H1 (cell line): ENCODE measurements at places on chromosomes 7 and 10. TPM values are rescaled to one million over a fixed set of nuclear protein-coding genes. Genes with fewer than 3 reads are reported as not detected.
A peak's percentile ranks its signal among the peaks of the same experiment; 100 is the strongest.

GRCh38 chr10:4051641-4052151 lies 266.7 kb upstream of the KLF6 start:
- no peak for DNase-seq

DNA sequence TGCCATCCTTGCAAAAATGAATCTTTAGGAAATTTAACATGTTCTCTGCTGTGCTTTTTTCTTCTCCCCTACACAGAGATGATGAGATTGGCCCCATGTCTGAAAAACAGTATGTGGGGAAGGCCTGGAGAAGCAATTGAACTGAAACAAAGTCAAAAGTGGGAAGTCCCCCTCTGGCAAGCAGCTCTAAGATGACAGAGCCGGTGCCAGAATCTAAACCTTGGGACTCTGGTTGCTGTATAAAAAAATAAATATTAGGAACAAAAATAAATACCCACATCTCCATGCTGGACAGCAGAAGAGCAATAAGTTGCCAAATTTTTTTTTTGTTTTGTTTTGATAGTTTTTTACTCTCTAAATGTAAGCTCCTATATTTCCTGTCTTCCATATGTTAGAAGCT lies 51.8 kb upstream of the TRIL start:
- no peak for DNase-seq

DNA sequence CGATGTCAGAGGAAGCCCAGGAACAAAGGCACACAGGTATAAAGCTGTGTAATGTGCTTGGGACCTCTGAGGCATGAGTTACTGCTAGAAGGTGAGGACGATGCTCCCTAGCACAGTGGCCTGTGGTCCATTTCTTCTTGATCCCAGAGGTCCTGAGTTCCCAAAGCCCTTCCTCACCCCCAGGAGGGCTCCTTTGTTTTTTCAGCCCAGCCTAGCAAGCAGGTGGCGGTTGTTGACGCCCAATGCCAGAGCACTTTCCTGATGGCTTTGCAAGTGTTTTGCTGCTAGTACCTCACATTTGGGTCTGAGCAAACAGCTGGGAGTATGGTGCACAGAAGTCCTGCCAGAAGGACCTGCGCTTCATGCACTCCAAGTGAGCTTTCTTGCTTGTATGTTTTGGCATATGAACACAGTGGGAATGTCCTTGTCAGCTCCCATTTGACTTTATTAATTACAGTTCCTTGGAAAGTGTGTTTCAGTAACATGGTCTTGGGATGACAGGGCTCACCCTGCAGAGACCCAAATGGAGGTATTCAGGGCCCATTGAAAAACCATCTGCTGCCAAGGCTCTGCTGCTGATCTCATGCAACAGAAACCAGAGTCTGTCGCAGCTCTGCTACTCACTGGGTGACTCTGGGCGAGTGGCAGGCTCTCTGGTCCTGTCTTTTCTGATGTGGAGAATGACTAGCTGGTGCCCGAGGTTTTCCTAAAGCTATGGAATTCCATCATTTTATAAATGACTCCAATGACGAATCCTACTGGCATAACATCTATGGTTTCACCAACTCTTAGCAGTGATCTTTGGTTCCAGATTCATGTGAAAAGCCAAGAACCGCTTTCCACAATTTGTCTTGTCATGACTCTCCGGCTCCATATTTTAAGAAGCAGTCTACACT lies 134.9 kb downstream of the ARID5B start:
- no peak for DNase-seq

DNA sequence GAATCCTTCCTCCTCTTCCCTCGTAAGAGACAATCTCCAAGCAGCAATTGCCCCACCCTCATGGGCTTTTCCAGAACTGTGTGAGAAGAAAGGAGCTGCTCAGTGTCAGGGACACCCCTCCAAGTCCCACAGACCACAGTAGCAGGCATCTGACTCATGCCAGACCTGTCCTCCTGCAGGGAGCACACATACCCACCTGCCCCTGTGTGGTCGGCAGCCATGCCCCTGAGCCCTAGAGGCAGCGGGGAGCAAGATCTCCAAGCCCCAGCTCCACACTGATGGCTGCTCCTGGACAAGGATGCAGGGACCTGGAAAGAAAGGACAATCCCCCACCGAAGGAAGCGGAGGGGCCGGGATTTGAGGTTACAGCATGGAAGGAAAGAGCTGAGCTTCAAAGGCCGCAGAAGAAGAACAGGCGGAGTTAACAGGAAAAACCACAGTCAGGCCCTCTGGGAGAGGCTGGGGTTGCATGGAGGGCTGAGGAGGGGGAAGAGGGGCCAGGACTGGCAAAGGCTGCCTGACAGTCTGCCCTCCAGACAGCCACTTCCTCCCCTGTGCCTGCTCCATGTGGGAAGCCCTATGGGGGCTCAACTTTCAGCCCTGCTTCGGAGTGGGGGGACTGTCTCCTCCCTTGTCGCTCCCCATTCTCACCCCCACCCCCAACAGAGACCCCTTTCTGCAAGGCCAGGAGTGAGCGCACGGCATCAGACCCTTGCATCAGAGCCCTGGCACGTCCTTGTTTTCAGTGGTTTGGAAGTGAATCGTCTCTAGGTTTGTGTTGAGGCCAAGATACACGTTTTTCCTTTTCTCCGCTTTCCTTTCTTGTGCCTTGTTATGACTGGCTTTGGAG lies 46.8 kb downstream of the ASB13 start:
- DNase-seq, result no peak

DNA sequence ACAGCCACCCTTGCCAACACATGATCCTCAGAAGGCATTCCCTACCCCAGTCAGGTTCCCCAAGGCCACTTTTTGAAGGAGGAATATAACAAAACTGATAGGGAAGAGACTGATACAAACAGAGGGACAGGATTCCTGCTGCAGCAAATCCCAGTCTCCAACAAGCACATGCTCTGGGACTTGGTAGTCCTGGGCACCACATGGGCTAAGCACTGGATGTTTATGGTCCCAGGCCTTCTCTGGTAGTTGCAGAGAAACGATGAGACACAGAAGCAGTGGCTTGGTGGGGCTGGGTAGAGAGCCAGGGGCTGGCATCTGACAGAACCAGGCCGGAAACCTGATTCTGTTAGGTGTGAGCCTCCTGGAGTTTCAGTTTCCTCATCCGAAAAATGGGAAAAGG lies 3.2 kb downstream of the VSTM4 start:
- DNase-seq, result peak; percentile 20

DNA sequence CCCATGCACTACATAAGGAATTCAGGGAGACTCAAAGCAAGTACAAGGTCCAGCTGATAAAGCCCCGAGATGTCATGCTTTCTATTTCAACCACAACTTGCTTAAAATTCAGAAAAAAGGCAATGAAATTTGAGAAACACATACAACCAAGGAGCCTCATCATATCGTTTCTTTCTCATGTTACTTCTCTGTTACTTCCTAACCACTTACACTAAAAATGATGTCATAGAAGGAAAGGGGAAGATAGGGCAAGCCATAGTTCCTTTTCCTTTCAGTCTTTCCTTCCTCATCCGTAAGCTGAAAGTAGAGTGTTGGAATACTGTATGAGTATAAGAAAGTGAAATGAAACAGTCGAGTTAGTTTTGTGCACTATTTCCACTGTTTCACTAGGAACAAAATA lies 27.9 kb upstream of the CDK14 start:
- DNase-seq, result no peak

GRCh38 chr10:72087392-72087968 lies 871 bp downstream of the SPOCK2 start:
- DNase-seq, result peak; percentile 66

DNA sequence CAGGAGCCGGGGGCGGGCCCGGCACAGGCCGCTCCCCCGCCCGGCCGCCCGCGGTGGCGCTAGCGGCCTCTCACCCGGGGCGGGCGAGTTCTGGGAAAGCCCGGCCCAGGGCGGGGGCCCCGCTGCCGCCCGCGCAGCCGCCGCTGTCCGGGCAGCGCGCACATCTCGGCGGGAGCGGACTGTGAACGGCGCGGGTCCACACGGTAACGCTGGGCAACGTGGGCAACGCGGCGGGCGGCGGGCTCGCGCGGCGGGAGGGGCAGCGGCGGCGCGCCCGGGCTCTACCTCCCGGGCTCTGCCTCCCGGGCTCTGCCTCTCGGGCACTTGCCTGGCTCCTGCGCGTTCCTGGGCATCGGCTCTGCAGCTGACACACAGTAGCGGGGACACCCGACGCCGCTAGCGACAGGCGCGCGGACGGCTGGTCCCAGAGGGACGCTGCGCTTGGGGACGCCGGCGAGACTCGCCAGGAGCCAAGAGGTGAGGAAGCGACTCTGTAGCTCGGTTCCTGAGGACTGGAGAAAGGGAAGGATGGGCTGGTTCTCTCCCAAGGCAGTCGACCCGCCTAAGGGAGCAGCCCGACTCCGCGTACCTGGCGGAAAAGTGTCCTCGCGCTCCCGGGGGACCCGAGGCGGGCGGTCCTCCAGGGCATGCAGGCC lies at the start of gene PLCE1:
PLCE1 (plus strand) TSS at position 150 of the 656 bp plus-strand sequence. CDS start 37,116 bp downstream, outside the sequence.
- no peak for DNase-seq

The UTF1 gene
- total RNA-seq, result 21.7 and 21.8 TPM in 2 replicates

DNA sequence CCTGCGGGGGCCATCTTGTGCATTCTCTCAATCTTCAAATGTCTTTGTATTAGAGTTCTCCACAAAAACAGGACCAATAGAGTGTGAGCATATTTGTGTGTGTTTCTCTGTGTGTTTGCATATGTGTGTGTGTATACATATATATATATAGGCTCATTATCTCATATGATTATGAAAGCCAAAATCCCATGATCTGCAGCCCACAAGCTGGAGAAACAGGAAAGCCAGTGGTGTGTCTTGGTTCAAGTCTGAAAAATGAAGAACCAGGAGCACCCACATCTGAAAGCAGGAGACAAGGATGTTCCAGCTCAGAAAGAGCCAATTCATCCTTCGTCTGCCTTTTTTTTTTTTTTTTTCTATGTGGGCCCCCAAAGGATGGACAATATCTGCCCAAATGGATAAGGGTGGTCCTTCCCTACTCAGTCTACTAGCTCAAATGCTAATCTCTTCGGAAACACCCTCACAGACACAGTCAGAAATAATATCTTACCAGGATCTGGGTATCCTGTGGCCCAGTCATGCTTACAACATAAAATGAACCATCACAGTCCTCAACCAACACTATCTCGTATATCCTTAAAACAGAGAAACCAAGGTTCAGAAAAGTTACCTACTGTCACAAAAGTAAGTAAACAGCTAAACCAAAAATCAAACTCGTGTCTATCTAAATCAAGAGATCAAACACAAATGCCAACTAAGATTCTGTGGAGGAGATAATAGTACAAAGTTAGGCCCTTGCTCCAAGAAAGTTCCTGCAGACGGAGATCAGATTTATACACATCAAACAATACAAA lies 141.9 kb downstream of the JMJD1C start:
- no peak for DNase-seq

The CALHM1 gene
- total RNA-seq, result 0.34 TPM in 1 of 2 replicates, not detected in the other

- no peak for DNase-seq
These were observed 330.1 kb downstream of the PAXIP1 start for GRCh38 chr7:154672659-154673415.

DNA sequence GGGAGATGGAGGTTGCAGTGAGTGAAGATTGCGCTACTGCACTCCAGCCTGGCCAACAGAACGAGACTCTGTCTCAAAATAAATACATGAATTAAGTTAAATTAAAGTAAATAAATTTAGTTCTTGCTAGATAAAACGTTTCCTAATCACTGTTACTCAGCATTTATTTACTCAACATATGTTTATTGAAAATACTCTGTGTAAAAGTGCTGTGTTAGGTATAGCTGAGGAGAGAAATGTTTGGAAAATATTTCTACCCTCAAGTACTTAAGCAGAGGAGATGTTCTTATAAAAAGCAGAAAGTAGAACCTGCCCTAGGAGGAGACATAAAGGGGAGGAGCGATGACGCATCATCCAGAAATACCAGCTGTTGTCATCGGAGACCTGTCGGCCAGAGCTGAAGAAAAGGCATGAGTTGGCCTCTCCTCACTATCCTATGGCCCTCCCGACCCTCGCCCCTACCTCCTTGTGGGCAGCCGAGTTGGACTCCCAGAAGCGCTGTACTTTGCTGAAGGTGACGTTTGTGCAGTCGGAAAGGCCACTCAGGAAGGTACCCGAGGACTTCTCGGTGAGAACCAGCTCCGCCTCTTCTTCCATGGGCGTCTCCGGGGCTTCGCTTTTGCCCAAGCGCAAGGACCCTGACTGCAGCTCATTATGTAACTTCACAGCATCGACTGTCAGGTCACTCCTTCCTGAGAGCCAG lies 1.1 kb downstream of the RRP12 start:
- DNase-seq, result no peak

DNA sequence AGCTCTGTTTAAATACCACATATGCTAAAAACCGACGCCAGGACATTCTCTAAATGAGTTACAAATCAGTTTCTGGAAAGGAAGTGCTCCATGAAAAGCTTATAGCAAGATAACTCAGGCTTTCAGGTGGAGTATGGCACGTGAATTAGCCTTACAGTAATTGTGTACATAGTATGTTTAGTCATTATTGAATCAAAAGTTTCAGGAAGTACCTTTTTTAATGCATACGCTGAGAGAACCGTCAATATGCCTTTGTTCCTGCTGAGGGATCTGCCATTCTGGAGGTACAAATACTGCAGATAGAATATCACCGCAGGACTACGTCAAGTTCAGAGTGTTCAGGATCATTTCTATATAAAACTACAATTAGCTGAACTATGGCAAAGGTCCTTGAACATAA lies 45.7 kb downstream of the ANKMY2 start:
- no peak for DNase-seq

The RBM28 gene
- 65.3 and 68.0 TPM in 2 replicates for total RNA-seq

DNA sequence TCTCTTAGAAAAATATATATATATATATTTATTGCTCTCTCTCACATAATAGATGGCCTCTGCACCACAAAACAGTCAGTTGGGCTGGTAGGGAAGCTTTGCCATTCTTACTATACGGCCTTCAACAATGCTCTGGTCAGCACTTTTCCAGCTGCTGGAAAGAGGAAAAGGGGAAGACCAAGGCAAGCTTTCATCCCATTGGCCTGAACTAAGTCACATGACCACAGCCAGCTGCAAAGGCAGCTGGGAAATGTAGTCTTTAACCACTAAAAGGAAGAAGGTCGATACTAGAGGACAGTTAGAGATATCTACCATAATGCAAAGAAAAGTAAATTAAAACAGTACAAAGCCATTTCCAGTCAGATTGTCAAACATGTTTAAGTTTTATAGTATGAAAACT lies 58.4 kb upstream of the MACROH2A2 start:
- no peak for DNase-seq

The ZNF365 gene
- 0.42 and 0.43 TPM in 2 replicates for total RNA-seq

The BTBD16 gene
- total RNA-seq, result not detected in 2 replicates

DNA sequence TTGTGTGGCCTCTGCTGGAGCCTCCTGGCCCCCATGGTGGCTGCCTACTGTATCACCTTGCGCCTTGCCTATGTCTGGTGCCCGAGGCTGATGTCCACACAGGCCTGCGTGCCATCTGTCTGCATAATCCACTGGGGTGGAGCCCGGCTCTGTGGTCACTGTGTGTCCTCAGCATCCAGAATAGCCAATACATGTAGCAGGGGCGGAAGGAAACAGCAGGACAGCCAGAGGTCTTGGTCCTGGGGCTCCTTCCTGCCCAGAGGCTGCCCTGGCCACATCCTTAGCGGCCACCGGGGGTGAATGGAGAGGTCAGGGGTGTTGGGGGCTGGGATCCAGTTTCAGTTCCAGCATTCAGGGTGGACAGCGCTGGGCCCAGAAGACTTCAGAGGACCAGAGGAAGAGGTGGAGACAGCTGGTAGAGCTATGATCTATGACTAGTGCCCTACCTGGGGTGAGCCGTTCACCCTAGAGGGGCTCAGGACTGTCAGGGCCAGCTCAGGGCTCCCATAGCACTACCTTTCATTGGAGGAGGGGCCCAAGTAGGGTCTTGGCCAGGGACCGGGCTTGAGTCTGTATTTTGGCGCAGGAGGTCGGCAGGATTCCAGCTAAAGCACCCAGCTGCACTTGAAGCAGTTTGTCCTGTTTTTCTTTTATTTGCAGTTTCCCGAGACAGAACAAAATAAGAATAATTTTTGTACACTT lies 15.9 kb downstream of the YKT6 start:
- DNase-seq, result no peak

- DNase-seq, result no peak
These were observed 78.8 kb upstream of the ANLN start for GRCh38 chr7:36310897-36311296.

The VSTM4 gene
- 0.69 and 0.73 TPM in 2 replicates for total RNA-seq
